Urinary bladder (tissue), 4 donors: ENCODE measurements at places on chromosomes 2 and 18. TPM values are rescaled to one million over a fixed set of nuclear protein-coding genes. Genes with fewer than 3 reads are reported as not detected.

The ICA1L gene
- 67.0 TPM for total RNA-seq

The C2orf80 gene
- total RNA-seq, result 0.37 TPM

The TWIST2 gene
- 20.5 TPM for total RNA-seq

The HAT1 gene
- 60.8 TPM for total RNA-seq
